NCI-H510A (cell line): ENCODE measurements at places on chromosomes 13 and 19.

GRCh38 chr13:113354831-113355610 is 8.9 kb downstream of the GRTP1 start:
- DNase-seq: no peak

DNA sequence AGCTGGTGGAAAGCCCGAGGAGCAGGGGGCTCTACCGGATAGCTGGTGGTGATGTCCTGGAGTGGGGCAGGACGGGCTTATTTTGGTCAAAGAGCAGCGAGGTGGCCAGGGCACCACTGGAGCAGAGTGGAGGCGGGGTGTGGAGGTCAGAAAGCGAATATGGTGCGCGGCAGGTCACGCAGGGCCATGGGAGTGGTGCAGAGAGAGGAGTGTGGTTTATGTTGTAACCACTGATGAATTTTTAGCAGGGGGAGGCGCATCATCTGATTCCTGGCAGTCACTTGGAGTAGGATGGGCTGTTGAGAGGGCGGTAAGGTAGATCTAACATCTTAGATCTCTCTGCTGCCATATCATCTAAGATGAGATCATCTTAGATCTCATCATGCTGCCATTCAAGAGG is 1.4 kb upstream of the ZNF414 start:
- no peak for DNase-seq

- no peak for DNase-seq
These were observed 5.3 kb downstream of the USHBP1 start for GRCh38 chr19:17259118-17259780.

DNA sequence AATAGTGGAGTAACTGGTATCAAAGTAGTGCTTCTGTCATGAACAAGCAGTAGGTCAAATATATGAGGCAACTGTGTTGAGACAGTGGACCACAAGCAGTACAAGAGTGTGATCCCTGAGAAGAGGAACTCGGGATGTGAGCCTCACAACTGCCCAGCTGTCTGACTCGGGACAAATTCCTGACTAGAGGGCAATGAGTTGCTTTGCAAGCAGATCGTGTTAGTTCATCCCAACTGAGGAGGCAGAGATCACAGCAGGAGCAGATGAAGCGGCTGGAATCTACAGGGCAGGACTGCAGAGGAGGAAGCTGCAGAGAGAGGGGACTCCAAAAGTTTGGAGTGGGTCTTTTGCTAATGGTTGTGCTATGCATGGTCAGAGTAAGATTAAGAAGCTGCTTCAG is 741.1 kb downstream of the DIAPH3 start:
- no peak for DNase-seq

DNA sequence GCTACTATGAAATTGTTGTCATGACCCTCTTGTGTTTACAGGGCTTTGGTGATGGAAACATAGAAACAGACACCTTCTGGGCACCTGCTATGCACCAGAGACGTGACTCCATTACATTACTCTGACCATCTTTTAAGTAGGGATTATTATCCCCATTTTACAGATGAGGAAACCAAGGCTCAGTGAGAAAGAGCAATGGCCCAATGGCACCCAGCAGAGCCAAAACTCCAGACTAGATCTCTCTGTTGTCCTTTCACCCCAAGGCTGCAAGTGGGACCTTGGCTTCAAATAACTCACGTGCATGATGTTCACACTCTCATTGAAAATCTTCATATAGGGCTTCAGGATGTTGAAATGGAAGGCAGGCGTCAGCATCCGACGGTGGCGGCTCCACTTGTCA is 5.9 kb downstream of the CYP4F2 start:
- no peak for DNase-seq

DNA sequence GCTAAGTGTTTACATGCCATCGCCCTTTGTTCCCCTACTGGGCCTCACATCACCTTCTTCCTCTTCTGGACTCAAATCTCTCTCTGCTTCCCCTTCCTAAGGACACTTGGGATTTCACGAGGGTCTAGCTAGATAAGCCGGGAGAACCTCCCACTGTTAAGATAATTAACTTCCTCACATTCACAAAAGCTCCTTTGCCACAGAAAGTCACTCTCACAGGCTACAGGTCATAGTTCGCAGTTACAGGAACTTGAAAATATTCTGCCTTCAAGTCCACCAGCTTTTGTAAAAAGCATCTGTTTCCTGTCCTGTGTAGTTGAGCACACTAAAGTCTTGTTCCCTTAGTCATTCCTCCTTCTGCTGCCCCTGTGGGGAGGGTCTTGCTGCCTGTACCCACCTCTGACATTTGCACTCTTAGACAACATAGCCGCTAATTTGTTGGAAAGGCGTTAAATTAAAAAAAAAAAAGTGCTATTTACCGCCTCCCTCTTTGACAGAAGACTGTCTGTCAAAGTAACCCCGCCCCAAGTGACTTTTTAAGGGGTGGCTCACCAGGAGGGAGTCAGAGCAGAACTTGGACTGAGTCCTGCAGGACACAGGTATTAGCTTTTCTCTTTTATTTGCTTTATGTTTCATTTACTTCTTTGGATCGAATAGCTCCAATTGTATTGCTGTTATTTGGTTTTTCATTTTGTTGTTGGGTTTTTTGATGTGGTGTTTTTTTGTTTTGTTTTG is 26.8 kb upstream of the CEACAM21 start:
- no peak for DNase-seq

DNA sequence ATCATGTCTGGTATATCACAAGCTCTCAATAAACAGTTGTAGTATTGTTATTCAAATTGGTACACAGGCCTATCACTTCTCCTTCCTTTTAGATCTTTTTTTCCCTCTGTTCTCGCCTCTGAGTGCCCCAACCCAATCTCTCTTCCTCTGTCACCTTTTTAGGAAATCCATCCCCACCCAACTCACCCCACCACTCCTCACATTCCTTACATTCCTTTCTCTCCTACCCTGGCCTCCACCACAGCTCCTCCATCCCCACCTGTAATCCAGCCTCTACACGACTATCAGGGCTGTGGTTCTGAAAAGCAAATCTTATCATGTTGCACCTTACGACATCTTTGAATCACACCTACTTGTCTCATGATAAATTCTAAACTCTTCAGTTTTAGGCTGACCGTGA is 545.4 kb upstream of the GPC6 start:
- no peak for DNase-seq

GRCh38 chr13:114203536-114203935 is 24.5 kb downstream of the CFAP97D2 start:
- peak; percentile 17 for DNase-seq

- no peak for DNase-seq
These were observed 42.2 kb upstream of the CEACAM21 start for GRCh38 chr19:41533671-41534215.

DNA sequence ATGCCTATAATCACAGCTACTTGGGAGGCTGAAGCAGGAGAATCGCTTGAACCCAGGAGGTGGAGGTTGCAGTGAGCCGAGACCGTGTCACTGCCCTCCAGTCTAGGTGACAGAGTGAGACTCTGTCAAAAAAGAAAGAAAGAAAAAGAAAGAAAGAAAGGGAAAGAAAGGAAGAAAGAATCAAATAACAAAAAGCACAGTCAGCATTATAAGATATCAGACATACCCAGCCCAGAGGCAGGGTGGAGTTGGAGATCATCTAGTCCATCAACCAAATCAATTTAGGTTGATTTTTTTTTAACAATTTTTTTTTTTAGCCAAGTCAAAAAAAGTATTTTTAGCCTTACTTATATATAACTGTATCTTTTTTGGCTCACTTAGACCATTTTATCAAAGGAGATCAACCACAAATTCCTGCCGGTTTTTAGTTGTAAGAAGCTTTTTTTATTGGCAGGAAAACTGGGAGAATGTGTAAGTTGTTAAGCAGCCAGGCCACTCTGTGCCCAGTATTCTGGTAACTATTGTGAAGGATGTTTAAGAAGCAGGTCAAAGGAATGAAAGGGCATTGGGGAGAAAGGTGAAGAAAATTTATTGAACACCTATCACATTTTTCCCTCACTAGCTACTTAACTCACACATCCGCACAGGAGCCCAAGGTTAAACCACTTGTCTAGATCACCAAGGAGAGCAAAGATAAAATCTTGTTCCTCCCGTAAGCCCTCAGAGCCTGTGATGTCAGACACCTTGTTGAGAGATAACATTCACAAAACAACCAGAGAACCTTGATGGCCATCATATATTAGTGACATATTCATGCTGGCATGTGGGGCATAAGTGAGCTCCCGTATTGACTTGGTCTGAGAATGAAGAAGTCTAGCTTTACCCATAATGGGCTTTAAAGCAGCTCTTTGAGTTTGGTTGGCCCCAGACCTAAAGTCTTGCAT is 91.8 kb downstream of the COL4A2 start:
- no peak for DNase-seq

DNA sequence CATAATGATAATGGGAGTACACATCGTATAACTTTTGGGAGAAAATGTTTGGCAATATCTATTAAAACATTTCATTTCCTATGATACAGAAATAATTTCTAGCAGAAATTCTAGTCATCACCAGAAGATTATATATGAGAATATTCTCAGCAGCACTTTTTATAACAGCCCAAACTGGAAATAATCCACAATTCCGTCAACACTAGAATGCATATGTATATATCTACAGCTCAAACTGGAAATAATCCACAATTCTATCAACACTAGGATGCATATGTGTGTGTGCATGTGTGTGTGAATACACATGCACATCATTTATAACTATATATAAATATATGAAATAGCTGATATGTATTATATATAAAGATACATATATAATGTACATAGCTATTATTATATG is 408.0 kb upstream of the KLHL1 start:
- no peak for DNase-seq
